Activated naive CD4-positive, alpha-beta T cell treated with anti-CD3 and anti-CD28 coated beads, Interleukin-2, amount 50 U/mL, for 72 hours (primary cell): ENCODE measurements at places on chromosomes 2 and 18. TPM values are rescaled to one million over a fixed set of nuclear protein-coding genes. Genes with fewer than 3 reads are reported as not detected.
A peak's percentile ranks its signal among the peaks of the same experiment; 100 is the strongest.

Gene SLC11A1
- not detected for total RNA-seq

DNA sequence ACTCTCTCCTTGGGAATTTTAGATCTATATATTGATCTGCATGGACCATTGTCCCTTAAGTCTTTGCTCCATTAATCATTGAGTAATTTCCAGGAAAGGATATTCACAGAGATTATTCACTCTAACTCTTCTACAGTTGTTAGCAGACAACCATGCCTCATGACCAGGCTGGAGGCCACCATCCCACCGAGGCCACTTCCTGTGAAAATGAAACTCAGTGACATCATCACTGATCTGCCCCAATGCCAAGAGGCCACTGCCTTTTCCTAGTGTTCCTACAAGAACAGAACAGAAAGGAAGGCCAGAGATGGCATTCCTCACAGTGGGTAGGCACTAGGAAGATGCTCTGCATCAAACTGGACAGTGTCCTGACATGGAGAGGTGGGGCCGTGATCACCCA, 161.3 kb downstream of the DTNA start:
- DNase-seq: no peak

GRCh38 chr18:26971409-26971808, 105.9 kb upstream of the AQP4 start:
- DNase-seq: no peak

Gene TMEM247
- total RNA-seq: not detected

DNA sequence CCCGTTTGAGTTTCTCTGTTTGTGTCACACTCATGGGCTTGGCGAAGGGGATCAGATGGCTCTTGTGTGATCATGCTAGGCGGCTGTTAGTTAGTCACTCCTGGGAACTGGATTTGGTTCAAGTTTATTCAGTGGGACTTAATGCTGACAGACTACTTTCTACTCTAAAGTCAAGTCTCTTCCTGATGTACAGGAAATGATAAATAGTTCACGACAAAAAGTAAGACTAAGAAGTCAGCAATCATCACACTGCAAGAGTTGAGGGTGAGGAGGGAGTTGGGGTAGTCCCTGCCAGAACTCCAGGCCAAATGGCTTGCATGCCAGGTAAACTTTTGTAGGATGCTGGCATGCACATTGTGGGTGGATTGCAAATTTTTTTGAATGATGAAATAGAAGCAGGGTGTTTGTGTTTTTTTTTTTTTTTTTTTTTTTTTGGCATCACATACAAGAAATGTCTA, 25.1 kb upstream of the CCL20 start:
- no peak for DNase-seq

GRCh38 chr2:208254118-208254870, 577 bp downstream of the IDH1 start:
- DNase-seq: peak; percentile 75

DNA sequence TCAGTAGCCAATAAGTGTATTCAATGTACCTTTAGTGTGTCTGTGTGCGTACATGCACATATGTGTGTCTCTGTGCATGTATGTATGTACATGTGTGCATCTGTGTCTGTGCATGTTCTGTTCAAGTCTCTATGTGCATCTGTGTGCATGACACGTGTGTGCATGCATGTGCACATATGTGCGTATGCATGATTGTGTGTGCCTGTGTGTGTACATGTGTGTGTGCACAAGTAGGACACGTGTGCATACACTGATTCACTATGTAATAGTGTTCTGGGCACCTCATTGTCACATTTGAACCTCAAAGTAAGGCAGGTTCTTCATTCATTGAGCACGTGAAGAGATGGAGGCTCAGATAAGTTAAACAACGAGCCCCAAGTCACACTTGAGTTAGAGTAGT, 142.6 kb upstream of the COPS8 start:
- no peak for DNase-seq
